NCI-H1930 (cell line): ENCODE measurements at places on chromosomes 4 and X.

DNA sequence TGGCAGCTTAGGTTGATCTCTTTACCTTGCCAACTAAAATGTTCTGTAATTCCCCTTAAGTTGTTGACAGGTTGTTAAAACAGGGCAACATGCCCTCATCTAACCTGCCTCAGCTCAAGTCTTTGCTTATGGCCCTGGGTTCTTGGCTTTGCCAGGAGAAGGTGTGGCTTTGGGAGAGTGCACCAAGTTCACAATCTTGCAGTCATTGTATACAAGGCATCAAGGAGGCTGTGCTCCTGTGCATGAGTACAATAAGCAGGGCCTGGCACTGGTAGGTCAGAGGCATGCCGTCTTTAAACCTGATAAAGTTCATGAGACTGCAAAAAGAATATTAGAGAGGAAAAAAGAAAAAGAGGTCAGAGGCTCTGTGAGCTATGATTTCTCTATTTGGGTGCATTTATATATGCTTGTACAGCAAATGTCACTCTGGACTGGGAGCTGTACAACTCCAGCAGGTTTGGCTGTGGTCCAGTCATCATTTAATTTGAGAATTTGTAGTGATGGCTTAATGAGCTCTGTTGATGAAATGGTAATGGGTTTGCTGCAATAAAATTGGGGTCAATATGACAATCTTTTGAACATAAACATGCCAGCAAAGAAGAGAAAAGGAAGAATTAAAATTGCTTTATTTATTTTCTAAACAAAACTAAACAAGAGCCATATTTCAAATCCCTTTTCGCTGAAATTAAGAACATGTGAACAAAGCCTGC lies 30.3 kb downstream of the AREG start:
- DNase-seq: no peak

DNA sequence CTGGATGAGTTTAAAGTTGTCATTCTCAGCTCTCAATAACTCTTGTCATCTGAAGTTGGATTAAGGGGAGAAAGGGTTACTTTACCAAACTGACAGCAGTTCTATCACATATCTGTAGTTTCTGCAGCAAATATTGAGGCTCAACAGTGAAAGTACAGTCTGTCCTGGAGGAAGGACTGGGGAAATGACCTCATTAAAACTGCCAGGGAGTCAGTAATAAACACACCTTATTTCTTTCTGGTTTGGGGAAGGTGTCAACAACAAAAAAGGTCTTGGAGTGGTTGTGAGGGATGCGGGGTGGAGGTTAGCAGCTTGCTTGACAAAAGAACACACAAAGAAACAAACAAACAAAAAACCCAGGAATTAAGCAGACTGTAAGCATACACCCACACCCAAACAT lies 1418.0 kb downstream of the STIM2 start:
- no peak for DNase-seq

GRCh38 chr4:175325230-175325629 lies 407.1 kb downstream of the ADAM29 start:
- no peak for DNase-seq

GRCh38 chr4:169131556-169132208 lies 121.6 kb upstream of the CBR4 start:
- DNase-seq: no peak

- DNase-seq: no peak
These were observed 663 bp downstream of the CXorf38 start for GRCh38 chrX:40646489-40647306.

- DNase-seq: no peak
These were observed 629.7 kb downstream of the PCDH7 start for GRCh38 chr4:31349907-31350306.

DNA sequence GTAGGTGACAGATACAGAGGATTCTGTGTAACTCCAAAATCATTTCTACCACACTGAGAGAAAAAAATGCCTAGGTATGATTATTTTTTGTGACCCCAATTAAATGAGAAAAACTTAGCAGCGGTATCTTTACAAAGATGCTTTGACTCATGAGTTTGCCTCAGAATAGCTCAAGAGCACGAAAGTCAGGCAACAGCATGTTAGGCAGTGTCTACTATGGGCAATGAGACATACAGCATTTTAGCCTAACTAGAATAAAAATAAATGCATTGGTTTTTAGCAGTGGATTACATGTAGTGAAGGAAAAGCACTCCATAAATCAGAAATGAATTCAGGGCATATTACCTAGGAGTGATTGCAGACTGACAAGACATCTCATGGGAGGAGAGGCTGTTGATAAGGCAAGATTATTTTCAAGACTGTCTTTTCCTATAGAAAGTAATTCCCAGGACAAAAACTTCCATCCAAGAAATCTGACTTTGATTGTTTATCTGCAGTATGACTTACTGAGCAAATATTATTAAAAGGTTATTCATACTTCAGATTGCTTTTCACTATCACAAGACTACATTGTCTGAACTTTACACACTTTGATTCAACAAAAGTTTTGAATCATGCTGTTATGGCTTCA lies 3.6 kb downstream of the ANXA10 start:
- DNase-seq: no peak

DNA sequence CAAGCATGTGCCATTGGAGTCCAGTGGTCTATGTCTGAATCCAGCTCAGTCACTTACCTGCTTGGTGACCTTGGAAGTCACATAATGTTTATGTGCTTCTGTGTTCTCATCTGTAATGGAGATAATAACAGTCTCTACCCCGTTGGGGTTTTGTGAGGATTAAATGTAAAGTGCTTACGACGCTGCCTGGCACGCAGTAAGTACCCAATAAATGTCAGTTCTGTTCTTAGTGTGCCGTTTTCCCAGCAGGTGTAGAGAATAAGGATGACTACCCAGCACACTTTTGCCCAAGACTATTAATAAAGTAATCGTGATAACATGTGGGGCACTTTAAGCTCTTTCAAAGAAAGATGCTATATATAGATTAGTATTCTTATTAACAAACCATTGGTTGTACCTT lies 56.7 kb downstream of the MTM1 start:
- no peak for DNase-seq

GRCh38 chr4:41390661-41391060 lies 133.9 kb downstream of the UCHL1 start:
- no peak for DNase-seq
